ENCODE measurements at places on chromosomes 3 and 15. TPM values are rescaled to one million over a fixed set of nuclear protein-coding genes. Genes with fewer than 3 reads are reported as not detected.
A peak's percentile ranks its signal among the peaks of the same experiment; 100 is the strongest.

DNA sequence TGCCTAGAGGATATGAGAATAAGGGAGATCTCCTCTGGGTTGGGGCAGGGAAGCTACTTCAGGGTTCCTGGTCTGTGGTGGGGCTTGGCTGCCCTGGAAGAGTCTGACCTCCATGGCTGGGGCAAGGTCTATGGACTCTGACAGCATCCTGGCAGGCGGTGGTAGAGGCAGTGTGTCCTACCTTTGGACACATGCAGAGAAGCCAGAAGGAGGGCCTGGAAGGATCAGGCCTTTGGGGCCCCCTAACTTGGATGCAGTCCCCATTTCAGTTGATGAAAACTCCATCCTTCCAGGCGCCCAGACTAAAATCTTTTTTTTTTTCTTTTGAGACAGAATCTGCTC lies 10.4 kb downstream of the SPTBN5 start:
- H3K36me3 ChIP-seq: no peaks in the 10 kb centered on the region
- peaks cover 24% of the 10 kb centered on the region for H3K27me3 ChIP-seq
- H3K4me3 ChIP-seq: no peak overlapping the region
- no peak overlapping the region for H3K27ac ChIP-seq
- DNase-seq: no peak

DNA sequence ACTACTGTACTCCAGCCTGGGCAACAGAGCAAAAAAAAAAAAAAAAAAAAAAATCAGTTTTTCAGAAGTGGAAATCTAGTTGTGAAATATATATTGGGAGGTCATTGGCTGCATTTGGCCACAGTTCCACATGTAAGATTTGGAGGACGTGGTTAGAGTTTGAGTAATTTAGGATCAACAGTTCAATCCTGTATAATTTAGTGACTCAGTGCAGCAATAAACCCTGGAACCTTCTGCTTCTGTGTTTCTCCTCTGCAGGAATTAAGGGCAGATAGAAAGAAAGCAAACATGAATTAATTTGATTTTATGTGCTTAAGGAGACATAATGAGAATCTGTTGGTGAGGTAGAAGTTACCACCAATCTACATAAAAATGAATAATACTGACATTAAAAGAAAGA lies 347.0 kb downstream of the PTPRG start:
- no peak overlapping the region for H3K4me3 ChIP-seq
- H3K27me3 ChIP-seq: no peaks in the 10 kb centered on the region
- no peak overlapping the region for H3K27ac ChIP-seq
- no peak for DNase-seq

Gene PRTG
- 17.5 TPM for total RNA-seq

- no peak for DNase-seq
- H3K27me3 ChIP-seq: peaks cover 6% of the 10 kb centered on the region
- no peak overlapping the region for H3K4me3 ChIP-seq
- H3K4me1 ChIP-seq: peaks cover 8% of the 10 kb centered on the region
- no peak overlapping the region for H3K27ac ChIP-seq
Observed at GRCh38 chr15:68595260-68595564, 16.4 kb downstream of the CORO2B start.

DNA sequence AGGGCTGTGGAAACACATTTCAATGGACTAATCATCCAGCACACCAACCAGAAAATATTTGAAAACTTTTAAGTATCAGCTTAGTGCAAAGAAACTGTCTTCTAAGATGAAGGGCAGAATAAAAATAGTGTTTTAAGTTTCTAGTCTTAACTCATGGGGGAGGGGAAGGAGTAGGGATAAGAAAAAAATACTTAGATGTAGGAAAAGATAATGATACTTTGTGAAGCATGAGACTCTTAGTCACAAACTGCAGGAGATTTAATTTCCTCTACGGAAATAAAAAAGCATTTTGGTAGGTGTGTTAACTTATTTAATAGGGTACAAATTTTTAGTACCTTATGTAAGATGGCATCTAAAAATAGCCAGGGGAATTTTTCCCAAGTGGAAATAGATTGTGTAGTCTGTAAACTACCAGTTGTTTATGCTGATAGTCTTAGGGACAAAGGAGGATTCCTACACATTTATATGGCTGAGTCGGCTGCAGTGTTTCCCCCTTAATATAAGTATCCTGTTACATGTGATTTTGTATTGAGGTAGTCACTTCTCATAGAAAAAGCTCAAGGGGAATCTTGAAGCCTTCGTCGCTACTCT lies 78.2 kb upstream of the GBE1 start:
- no peak overlapping the region for H3K27ac ChIP-seq
- H3K4me3 ChIP-seq: no peak overlapping the region
- no peak for DNase-seq
- no peaks in the 10 kb centered on the region for H3K27me3 ChIP-seq
- peaks cover 6% of the 10 kb centered on the region for H3K4me1 ChIP-seq

Gene GPR62
- total RNA-seq: 0.36 TPM

- DNase-seq: no peak
- no peaks in the 10 kb centered on the region for H3K27me3 ChIP-seq
- no peak overlapping the region for H3K4me3 ChIP-seq
- peaks cover 16% of the 10 kb centered on the region for H3K4me1 ChIP-seq
- no peak overlapping the region for H3K27ac ChIP-seq
Observed at GRCh38 chr3:104879919-104880318, 486.8 kb upstream of the ALCAM start.

GRCh38 chr15:39665629-39666250 lies 84.9 kb downstream of the THBS1 start:
- H3K27me3 ChIP-seq: no peaks in the 10 kb centered on the region
- H3K27ac ChIP-seq: peak overlapping the region; percentile 56
- H3K4me3 ChIP-seq: no peak overlapping the region
- DNase-seq: no peak
- H3K4me1 ChIP-seq: peaks cover 47% of the 10 kb centered on the region

DNA sequence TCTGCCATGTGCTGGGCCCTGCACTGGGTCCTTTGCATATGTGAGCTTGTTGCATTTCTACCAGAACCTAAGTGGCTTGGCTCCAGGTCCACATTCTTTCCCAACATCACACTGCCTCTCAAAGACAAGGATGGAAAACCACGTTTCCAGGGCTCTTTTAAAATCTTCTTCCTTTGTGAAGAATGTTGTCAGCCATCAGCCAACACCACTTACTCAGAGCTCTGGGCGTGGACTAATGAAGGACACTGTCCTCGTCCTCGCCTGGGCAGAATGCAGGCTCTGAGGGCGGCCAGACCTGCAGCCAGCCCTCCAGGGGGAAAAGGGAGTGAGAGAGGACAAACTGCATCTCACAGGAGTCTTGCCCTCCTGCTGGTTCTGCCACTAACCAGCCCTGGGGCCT lies 49.7 kb downstream of the MAGEF1 start:
- H3K27me3 ChIP-seq: no peaks in the 10 kb centered on the region
- H3K4me1 ChIP-seq: peaks cover 43% of the 10 kb centered on the region
- no peak overlapping the region for H3K4me3 ChIP-seq
- DNase-seq: no peak
- no peaks in the 10 kb centered on the region for H3K36me3 ChIP-seq

DNA sequence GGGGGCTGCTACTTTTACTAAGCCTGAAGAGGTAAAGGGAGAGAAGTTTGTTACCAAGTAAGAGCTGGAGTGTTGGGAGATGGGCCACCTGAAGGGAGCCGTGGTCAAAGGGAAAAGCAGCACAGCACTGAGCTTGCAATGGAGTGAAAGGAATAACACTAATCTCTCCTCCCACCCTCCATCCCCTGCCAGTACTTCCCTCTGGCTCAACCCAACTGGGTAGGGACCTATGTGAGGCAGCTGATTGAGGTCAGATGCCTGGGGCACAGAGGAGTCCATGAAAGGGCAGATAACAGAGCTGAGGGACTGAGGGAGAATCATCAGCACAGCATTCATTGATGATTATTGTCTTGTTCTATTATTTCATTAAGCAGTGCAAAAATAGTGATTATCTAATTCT lies 212.4 kb upstream of the TBC1D5 start:
- no peak overlapping the region for H3K4me3 ChIP-seq
- H3K27ac ChIP-seq: no peak overlapping the region
- no peak for DNase-seq

Gene VEPH1
- total RNA-seq: 7.9 TPM

Gene CHDH
- 3.9 TPM for total RNA-seq

Measured in mesothelial cell of epicardium (in vitro differentiated cells).